ENCODE measurements at places on chromosomes 3 and 15.

- no peak for DNase-seq
Measured at GRCh38 chr15:71125831-71126450, 10.7 kb downstream of the THSD4 start.

DNA sequence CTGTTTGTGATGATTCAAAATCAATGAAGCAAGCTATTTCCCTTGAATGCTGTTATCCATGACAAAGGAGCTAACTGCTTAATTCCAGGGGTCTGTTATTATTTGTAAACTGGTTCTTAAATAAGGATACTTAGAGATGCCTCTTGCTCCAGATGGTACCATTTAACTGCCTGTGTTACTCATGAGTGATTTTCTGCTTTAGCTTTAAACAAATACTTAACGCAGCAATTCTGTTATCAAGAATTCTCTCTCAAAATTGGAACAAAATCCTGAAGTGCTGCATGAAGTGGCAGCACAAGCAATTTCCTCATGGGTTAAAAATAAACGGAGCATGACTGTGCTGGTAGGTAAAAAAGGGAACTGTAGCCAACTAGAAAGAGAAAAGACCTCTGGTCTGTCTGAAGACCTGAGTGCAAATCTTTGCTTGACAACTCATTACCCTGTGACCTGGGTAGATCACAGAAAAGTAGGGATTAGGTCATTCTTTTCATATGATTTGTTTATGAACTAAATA is 62.5 kb upstream of the GBE1 start:
- DNase-seq, result no peak

DNA sequence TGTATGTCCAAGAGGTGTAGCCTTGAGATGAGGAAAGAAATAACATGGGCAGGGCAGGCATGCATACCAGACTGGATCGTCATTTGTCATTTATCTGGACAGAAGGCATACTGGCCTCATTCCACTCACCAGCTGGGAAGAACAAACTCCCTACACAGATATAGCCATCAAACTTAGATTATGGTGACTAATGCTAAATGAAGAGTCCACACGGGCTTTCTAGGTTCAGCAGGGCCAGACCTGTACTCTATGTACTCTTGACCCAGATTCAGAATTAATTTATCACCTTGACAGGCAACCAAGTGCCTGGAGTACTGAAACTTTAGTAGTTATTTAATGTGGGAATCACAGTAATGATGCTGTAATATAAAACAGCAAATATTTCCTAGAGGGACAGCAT is 164.3 kb upstream of the IL12A start:
- no peak for DNase-seq

GRCh38 chr3:115903843-115904242 is 280.5 kb downstream of the GAP43 start:
- no peak for DNase-seq

DNA sequence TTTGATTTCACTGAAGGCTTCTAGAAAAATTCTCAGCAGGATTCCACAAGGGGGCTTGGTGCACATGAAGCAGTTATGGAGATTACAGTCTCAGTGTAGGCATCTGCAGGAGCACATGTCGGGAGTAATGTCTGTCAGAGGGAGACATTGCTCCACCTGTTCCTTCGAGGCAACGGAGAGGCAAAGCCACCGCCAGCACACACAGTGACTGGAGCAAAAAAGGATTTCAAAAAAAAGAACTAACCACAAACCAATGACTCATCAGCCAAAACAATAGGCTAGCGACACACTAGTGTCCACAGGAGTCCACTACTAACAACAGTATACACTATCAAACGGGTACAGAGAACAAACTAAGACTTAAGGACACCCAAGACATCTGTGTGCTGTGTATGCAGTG is 68.9 kb downstream of the NPTN start:
- no peak for DNase-seq

Data from activated naive CD4-positive, alpha-beta T cell treated with anti-CD3 and anti-CD28 coated beads, Interleukin-2, amount 50 U/mL, for 16 hours (primary cell).